ENCODE measurements at places on chromosomes 5 and 9.

GRCh38 chr5:180467989-180468731 lies 26.0 kb upstream of the CNOT6 start:
- no peak for DNase-seq

- no peak for DNase-seq
These were observed 27.0 kb downstream of the MAT2B start for GRCh38 chr5:163532171-163533084.

DNA sequence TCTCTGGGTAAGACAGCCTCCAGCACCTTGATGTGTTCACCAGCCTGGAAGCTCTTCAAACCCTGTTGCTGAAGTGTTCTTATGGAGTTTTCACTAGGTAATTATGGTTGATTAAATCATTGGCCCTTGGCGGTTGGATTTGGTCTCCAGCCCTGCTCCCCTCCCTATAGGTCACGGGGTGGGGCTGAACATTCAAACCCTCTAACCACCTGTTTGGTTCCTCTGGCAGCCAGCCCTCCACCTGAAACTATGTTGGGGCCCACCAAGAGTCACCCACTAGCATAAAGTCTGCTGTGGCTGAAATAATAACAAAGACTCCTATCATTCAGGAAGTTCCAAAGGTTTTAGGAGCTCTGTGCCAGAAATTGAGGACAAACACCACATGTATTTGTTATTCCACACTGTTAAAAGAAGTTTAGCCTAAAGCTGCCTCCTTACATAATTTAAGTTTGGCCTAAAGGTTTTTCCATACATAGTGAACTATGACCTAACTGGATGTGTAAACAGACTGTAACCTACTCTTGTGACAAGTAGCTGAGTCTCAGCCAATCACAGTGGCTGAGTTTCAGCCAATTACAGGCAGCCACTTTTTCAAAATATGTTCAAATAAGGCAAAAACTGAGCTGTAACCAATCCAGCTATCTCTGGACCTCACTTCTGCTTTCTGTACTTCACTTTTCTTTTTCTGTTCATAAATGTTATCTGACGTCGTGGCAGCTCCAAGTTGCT lies 34.8 kb downstream of the TMEM252 start:
- peak; percentile 79 for DNase-seq

- no peak for DNase-seq
These were observed 10.6 kb upstream of the NNT start for GRCh38 chr5:43592363-43592762.

- peak; percentile 54 for DNase-seq
These were observed 124.4 kb downstream of the TENT4A start for GRCh38 chr5:6837519-6838110.

- DNase-seq = no peak
These were observed 40.5 kb upstream of the CDH18 start for GRCh38 chr5:20028506-20028905.

GRCh38 chr5:14998491-14998890 lies 126.9 kb upstream of the ANKH start:
- peak; percentile 69 for DNase-seq

- no peak for DNase-seq
These were observed 268.5 kb upstream of the NMUR2 start for GRCh38 chr5:152673601-152674000.

GRCh38 chr5:43227655-43228054 lies 35.6 kb downstream of the NIM1K start:
- DNase-seq = peak; percentile 53

GRCh38 chr5:89662499-89662898 lies 747.1 kb downstream of the CETN3 start:
- DNase-seq = no peak

GRCh38 chr9:113872485-113873143 lies 3.5 kb upstream of the ZNF618 start:
- DNase-seq = no peak

DNA sequence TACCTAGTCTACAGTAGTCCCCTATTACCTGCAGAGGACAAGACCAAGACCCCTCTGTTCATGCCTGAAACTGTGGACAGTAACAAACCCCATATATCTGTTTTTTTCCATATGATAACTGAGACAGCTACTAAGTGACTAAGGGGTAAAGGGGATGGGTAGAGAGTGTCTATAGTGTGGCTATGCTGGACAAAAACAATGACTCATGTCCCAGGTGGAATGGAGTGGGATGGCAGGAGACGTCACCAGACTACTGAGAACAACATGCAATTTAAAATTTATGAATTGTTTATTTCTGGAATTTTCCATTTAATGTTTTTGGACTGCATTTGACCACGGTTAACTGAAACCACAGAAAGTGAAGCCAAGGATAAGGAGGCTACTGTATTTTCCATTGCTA lies 171.8 kb downstream of the AGTPBP1 start:
- no peak for DNase-seq

GRCh38 chr9:98248737-98249474 lies 6.5 kb downstream of the TBC1D2 start:
- DNase-seq = peak; percentile 98

DNA sequence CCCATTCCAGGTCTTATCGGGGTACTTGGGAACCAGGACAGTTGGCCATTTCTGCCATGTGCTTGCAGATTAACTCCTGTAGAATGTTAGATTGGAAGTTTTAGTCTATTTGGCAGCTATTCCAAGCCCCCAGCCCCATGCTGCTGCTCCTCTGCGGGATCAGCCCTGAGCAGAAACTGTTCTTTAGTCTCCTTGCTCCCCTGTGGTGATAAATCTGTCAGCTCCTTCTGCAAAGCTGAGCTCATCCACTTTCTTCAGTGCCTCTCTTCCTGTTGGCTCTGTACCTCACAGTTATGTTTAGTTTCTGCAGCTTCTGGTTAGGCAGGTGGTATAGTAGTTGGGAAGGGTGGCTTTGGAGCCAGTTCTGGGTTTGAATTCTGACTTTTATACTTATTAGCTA lies 170.4 kb downstream of the GRIA1 start:
- no peak for DNase-seq

DNA sequence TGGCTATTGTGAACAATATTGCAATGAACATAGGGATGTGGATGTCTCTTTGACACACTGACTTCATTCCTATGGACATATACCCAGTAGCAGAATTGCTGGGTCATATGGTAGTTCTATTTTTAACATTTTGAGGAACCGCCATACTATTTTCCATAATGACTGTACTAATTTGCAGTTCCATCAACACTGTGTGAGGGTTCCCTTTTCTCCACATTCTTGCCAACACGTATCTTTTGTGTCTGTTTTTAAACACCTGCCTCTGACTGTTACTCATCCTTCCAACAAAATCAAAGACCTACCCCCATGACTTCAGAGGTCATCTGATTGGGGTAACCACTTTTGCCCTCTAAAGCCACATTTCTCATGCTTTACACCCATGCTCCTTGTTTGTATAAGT lies 133.5 kb downstream of the MED27 start:
- DNase-seq = peak; percentile 65

DNA sequence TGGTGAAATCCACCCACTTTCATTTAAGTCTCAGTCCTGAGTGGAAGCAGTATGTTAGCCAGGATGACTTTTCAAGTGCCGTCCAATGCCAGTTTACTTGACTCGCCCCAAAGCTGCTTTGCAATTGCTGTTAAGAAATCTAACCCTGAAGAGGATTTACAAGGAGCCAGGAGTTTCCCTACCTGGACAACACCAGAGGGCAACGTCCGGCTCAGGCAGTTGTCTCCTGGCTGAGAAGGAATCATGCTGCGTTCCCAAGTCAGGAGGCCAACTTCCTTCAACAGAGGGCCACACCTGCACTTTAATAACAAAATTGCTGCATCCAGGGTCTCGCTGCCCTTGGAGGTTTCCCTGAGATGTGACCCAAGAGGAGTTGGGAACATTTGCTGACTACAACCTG lies 65.8 kb downstream of the BOD1 start:
- DNase-seq = no peak

DNA sequence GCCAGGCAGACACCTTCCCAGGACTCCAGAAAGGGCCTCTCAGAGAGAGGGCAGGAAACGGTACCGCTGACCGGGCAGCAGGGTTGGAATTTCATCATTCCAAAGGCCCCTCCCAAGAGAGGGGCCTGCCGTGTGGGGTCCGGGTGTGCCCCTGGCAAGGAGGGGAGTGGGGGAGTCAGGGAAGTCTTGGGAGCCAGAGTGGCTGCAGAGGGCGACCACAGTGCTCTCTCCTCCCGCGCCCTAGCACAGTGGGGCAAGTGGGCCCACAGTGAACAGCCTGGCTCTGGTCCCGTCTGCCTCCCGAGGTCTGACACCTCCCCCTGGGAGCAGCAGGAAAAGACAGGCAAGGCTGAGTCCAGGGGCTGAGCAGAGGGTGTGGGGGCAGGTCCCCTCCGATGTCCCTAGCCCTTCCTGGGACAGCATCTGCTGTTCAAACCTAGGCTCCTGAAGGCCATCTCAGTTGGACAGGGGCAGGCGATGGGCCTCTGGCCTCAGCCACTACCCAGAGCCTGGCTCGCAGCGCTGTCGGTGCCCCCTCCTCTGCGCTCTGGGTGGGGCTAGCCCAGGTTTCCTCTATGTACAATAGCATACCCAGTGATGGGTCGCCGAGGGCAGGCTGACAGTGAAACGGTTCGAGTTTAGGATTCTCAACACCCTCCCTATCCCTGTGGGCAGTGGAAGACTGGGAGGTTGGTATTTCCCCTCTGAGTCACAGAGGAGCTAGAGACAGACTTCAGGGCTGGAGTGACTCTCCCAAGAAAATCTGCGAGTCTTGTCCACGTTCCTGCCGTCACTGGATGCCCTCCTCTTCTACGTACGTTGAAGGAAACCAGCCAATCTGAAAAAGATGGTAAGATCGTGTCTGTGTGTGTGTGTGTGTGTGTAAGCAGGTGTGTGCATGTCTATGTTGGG lies 25.4 kb upstream of the SARDH start:
- no peak for DNase-seq

DNA sequence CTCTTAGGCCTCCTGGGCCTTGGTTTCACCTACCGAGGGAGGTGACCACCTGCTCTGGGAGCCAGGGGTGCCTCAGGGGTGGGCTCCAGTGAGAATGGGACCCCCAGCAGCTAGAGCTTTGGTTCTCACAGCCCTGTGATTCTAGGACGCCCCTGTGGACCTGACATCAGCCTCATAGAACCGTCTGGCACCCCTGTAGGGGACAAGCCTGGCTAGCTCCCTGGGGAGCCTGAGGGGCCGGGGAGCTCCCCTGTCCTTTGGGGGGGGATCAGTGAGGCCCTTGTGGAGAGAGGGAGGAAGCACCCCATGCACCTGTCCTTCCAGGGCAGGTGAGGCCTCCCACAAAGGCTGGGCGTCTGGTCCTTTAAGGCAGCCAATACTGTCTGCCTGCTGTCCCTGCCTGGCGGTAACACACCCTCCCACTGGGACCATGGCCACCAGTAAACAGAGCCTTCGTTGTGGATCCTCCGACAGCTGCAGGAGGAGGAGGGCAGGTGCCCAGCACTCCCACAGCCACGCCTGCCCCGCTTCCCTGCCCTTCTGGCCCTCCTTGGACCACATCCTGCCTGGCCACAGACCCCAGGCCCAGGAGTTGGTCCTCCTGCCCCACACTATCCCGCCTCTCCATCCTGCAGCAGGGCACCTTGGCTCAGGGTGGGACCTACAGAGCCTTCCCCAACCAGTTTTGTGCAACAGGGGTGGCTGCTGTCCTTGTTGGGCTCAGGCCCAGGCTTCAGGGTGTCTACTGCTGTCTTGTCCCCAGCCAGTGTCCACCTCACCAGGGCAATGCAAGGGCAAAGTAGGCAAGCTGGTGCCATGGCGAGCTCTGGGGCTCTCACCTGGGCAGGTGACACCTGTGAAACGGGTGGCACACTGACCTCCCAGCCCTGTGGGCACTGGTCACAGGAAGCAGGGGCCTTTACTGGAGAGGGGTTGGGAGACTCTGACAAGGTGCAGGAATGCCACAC lies 3.0 kb upstream of the TUBB4B start:
- DNase-seq = no peak

GRCh38 chr5:124550731-124551130 lies 195.7 kb downstream of the ZNF608 start:
- DNase-seq = no peak

DNA sequence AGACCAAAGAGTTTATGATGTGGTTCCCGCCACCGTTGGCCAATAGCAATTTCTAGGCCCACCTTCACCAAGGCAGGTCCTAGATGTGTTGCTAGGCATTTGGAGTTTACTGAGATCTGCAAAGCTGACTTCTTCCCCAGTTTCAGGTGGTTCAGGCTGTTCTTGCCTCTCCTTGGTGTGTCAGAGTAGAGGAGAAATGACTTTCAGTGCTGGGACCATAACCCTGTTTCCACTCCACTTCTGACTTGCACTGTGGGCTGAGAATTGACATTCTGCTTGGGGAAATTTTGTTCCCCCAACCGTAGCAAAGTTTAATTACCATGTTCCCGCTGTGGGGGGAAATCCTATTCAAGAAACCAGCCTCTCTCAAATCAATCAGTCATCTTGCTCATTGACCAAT lies 128.0 kb upstream of the GABRP start:
- no peak for DNase-seq

GRCh38 chr9:135810806-135811575 lies 96.4 kb downstream of the CAMSAP1 start:
- no peak for DNase-seq

DNA sequence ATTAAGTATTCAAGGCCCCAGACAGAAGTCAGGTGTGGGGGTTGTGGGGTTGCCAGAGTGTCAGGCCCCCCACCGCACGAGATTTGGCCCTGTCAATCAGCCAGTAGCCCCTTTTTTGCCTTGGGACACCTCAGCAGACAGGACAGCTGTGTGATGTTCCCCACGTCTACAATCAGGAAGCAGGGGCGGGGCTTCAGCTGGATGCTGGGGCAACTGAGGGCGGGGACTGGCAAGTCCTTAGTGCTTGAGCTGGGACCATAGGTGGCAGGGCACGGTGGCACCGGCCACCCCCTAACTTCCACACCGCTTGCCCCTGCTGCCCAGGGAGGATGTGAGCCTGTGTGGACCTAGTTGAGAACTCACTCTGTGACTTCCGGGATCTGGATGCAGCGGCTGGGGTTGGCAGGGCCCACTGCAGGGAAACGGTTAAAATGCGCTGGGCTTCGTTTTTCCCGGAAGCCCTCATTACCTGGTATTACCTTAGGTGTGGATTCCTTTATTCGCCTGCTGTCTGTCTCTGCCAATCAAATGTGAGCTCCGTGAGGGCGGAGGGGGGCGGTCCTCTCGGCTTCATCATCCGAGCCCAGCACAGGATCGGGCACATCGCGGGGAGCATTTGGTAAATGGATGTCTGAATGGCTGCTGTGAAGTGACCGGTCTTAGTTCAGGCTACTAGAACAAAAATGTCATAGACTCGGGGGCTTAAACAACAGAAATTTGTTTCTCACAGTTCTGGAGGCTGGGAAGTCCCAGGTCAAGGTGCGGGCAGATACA lies 7.5 kb upstream of the GTF3C5 start:
- peak; percentile 64 for DNase-seq

- DNase-seq = no peak
These were observed 2.0 kb downstream of the NIPBL start for GRCh38 chr5:36878392-36879082.

- no peak for DNase-seq
These were observed 3.3 kb downstream of the FBN2 start for GRCh38 chr5:128534726-128535125.
